GM04503 (cell line): ENCODE measurements at places on chromosomes 3 and 15.

- DNase-seq, result no peak
Measured at GRCh38 chr15:82532383-82532990, 7.8 kb downstream of the RPS17 start.

GRCh38 chr3:155286736-155287135 lies 6.7 kb downstream of the STRIT1 start:
- no peak for DNase-seq

GRCh38 chr3:58025406-58025805 lies 17.2 kb downstream of the FLNB start:
- no peak for DNase-seq

DNA sequence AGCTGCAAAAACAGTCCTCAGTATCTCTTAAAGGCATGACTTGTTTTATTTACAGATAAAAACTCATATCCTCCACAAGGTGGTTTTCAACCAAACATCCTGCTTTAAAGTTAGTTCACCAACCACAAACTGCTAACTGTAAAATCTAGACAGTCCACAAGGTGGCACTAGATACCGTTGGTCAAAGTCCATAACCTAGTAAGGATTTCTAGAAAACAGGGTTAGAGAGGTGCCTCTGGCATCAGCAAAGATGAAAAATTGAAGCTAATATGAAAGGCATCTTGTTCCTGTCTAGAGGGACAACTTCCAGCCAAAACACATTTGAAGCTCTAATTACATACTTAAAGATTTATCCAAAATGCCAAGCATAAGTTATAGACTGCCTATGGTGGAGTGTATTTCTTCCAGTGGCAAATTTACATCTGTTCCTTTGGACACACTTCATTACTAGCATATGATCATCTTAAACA lies 56.0 kb downstream of the ZMAT3 start:
- peak; percentile 39 for DNase-seq

- DNase-seq, result no peak
Measured at GRCh38 chr3:149038322-149038721, 47.0 kb downstream of the GYG1 start.
